Stimulated activated CD4-positive, alpha-beta T cell treated with anti-CD3 and anti-CD28 coated beads, Interleukin-1b, Interleukin-23, amount 100 ng/mL, for 1 hour (primary cell): ENCODE measurements at places on chromosomes 3 and 15.

GRCh38 chr15:93862791-93863190, 368.6 kb upstream of the MCTP2 start:
- no peak for DNase-seq

GRCh38 chr3:13501958-13502790, 22.1 kb downstream of the HDAC11 start:
- no peak for DNase-seq

GRCh38 chr15:63425426-63425985, 43.9 kb upstream of the CA12 start:
- DNase-seq = no peak

- DNase-seq = no peak
These were observed 19.2 kb downstream of the SNX33 start for GRCh38 chr15:75666823-75667501.

GRCh38 chr3:178097576-178097975, 438.7 kb upstream of the KCNMB2 start:
- DNase-seq = no peak

GRCh38 chr15:70181626-70182255, 84.0 kb upstream of the TLE3 start:
- DNase-seq = no peak
